Left lung (tissue), 14 donors: ENCODE measurements at places on chromosomes 3 and 15. TPM values are rescaled to one million over a fixed set of nuclear protein-coding genes. Genes with fewer than 3 reads are reported as not detected.

The NCKIPSD gene
- polyA plus RNA-seq = 20.5 TPM

The PLXND1 gene
- polyA plus RNA-seq = 219 TPM

The ECT2 gene
- 41.1 TPM for polyA plus RNA-seq

The CELF6 gene
- 4.7 TPM for polyA plus RNA-seq

The MYZAP gene
- polyA plus RNA-seq = 62.8 TPM

The P2RY1 gene
- polyA plus RNA-seq = 17.5 TPM

The PIAS1 gene
- polyA plus RNA-seq = 63.0 TPM

The COL6A6 gene
- polyA plus RNA-seq = 50.7 TPM

The ADAMTSL3 gene
- 17.1 TPM for polyA plus RNA-seq

The LIPH gene
- polyA plus RNA-seq = 3.3 TPM

The STRA6 gene
- 10.0 TPM for polyA plus RNA-seq

The SPATA12 gene
- not detected for polyA plus RNA-seq

The KLHL40 gene
- polyA plus RNA-seq = not detected

GRCh38 chr3:146544929-146545528 is 622 bp upstream of the PLSCR1 start:
- DNase-seq = no peak

DNA sequence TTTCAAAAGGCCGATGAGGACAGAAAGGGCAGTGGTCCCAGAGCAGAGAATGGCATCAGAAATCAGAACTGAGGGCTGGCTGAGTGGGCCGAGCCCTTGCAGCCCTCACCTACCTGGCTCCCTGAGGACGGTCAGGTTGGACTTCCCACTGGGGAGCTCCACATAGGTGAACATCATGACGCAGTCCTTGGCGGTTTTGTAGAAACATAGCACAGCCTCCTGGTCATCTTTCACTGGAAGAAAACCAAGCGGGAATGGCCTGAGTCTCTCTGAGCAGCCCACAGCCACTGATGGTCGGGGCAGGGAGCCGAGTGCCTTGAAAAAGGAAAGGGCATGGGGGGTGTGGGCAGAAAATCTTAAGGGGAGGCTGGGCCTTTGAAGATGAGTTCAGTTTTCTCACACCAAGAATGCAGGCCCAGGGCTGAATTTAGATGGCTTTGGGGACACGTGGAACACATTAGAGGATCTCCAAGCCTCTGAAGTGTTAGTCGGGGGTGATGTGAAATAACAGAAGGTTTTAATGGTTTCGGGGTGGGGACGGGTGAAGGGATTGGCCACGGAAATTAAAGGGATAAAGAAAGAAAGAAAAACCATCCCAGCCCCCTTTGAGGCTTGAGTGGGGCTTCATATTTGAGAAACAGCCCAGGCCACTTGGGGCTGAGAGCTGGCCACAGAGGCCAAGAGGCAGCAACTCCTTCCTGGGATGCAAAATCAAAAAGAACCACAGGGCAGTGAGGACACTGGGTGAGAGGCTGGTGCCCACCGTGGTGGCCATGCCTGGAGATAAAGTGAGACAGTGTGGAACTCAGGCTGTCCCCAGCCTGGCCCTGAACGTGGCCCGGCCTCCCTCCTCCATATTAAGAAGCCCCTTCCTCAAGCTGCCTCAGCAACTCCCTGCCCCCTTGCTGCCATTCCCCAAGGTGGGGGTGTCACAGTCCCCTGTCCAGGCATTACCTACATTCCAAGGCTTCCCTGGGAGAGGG is 36.2 kb downstream of the UMPS start:
- DNase-seq = no peak

- DNase-seq = no peak
Observed at GRCh38 chr15:64997745-64998375, 8.1 kb upstream of the SPG21 start.

DNA sequence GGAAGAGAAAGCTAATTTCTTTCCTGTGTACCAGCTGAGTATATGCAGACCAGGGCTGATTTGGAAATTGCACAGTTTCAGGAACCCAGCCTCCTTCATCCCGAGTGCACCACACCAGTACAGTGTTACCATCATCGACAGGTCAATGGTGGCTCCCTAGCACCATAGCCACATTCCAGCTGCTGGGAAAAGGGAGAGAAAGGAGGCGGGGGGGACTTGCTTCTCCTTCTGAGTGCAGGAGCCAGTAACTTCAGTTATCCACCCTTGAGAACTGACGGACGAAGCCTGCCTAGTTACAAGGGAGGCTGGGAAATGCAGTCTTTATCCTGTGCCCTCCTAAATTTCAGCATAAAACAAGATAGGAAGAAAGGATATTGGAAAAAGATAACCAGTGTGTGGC is 129.7 kb upstream of the PRICKLE2 start:
- no peak for DNase-seq

GRCh38 chr3:20752416-20752815 is 566.4 kb upstream of the SGO1 start:
- DNase-seq = no peak

DNA sequence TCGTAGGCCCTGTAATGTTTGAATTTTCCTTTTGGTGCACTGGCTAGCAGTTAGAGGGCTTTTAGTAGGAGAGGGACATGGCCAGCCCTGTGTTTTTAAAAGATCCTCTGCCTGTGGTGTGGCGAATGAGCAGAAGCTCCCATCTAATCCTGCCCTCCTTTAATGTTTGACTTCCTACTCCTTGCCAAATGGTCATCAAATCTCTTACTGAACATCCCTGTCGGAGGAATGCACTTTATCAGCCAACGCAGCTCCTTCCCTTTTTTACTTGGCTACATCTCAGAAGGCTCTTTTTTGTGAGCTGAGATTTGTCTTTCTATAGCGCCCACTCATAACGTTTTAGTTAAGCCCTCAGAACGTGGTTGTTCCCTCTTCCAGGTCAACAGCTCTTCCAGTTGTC is 44.8 kb downstream of the MAP2K5 start:
- DNase-seq = no peak

DNA sequence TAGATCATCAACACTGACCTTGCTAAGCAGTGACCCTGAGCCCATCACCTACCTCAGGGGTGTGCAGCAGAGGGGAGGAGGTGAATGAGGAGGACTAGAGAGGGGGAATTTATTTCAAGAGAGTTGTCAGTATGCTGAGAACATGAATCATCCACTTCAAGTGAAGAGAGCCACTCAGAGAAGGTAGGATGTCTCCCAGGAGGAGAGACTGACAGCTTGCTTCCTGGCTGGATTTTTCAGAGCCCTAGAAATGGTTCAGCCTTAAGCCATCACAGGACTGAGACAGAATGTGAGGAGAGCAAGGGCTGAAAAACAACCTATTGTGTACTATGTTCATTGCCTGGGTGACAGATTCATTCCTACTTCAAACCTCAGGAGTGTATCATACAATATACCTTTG is 34.8 kb downstream of the CCNL1 start:
- DNase-seq = no peak

- peak; percentile 32 for DNase-seq
Observed at GRCh38 chr15:77975332-77976094, 102.0 kb downstream of the TBC1D2B start.

GRCh38 chr15:71154607-71155200 is 39.4 kb downstream of the THSD4 start:
- DNase-seq = no peak

DNA sequence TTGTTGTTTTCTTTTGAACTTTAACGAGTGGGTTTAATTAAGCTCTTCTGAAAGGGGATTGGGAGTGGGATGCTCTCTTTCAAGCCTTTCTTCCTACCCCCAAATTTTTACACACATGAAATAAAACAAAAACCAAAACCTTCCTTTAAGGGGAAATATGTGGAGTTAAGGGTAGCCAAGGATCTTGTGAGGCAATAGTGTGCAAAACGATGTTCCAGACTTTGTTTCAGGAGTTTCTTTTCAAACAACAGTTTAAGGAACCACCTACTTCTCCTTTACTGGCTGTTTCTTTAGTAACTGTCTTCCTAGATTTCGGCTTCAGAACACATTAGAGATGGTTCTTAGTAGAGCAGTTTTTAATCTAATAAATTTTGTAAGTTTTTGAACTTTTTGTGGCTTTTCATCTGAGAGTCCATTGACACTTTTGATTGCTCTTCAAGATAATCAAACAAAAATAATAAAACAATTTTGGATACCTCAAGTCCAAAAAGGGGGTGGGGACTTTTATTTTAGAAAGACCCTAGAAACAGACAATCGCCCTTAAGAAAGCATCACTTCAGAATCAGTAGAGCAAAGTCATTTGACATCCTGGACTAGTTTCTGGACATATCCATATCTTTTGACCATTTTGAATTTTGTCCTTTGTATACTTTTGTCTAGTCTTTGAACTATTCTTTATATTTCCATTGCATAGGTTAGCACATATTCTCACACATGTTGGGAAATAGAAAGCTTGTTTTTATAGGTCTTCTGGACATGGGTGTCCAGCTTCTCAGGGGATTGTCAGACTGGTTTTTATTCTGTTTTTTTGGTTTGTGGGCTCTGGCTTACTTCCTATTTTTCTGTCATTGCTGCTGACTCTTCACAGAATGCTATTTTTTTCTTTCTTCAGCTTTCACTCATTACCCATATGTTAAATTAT is 6.0 kb downstream of the DIPK2A start:
- no peak for DNase-seq

- DNase-seq = no peak
Observed at GRCh38 chr3:41216993-41217392, 17.7 kb downstream of the CTNNB1 start.

- no peak for DNase-seq
Observed at GRCh38 chr3:15300323-15301078, 31.9 kb downstream of the SH3BP5 start.

DNA sequence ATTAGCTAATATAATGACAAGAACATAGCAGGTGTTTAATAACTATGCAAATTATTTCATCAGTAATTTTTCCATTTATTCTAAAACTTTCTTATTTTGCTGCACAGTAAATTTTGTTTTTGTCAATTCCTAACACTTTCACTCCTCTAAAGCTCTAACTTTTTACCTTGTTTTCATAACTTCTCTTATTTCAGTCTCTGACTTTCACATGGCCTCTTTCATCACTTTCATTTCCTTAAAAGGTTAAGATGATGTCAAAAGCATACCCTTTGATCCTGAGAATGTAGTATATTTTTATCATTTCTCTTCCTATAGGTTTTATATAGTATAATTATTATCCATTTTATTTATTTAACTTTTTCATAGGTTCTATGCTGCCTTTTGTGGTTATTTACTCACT is 1325.8 kb upstream of the ALCAM start:
- DNase-seq = no peak

- peak; percentile 86 for DNase-seq
Observed at GRCh38 chr15:51077221-51078153, 17.2 kb downstream of the TNFAIP8L3 start.

DNA sequence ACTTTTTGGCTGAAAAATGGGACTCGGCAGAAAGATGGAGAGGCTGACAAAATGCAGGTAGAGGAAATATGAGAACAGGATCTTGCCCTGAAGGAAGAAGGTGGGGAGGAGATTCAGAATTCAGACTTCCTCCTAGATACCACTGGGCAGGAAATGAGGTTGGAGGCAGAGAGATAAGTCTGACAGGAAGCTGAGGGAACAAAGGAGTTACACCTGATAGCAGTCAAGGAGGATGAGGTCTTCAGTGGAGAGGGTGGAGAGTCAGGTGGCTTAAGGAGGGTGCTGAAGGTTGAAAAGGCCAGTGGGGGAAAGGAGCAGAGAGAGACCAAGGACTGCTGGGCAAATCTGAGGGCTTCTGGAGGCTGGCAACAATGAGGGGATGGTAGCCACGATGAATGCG is 56.8 kb downstream of the CCR4 start:
- DNase-seq = no peak

GRCh38 chr3:144809380-144809779 is 837.8 kb downstream of the DIPK2A start:
- no peak for DNase-seq

DNA sequence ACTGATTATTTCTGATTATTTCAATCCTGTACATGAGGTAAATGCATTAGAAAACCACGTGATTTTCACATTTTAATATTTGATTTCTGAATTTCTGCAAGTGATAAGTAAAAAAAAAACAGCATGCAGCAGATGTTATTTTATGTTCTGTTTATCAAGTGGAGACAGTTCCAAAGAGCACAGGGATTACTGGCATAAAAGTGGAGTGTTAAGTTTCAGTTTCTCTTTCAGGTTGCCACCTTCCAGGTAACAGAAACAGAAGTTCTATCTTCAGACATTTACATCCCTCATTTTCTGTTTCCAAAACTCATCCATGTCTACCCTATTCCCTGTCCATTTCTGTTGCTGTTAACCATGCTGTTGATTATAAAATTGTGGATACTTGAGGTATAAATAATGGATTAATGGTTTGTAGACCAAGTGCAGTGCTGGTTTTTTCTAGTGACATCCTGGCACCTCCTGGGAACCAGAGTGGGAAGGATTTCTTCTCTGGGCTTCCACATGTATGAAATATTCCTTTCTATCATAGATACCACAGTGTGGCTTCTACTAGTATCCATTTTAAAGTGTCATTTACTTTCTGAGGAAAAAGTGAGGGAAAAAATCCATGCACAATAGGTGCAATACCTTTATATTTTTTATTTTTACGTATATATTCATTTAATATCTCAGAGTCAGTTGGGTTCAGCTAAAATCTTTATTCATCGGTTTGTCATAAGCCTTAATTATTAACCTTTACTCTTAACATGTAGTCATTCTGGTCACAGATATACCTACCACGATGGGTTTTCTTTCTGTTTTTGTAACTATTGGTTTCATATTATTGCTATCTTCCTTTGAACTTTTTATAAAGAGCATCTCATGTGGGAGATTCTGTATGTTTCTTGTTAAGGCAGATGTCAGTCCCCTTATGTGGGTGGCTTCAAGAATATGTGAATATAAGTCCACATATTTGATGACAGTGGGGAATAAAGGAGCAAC is 1010.0 kb downstream of the SQOR start:
- DNase-seq = no peak

DNA sequence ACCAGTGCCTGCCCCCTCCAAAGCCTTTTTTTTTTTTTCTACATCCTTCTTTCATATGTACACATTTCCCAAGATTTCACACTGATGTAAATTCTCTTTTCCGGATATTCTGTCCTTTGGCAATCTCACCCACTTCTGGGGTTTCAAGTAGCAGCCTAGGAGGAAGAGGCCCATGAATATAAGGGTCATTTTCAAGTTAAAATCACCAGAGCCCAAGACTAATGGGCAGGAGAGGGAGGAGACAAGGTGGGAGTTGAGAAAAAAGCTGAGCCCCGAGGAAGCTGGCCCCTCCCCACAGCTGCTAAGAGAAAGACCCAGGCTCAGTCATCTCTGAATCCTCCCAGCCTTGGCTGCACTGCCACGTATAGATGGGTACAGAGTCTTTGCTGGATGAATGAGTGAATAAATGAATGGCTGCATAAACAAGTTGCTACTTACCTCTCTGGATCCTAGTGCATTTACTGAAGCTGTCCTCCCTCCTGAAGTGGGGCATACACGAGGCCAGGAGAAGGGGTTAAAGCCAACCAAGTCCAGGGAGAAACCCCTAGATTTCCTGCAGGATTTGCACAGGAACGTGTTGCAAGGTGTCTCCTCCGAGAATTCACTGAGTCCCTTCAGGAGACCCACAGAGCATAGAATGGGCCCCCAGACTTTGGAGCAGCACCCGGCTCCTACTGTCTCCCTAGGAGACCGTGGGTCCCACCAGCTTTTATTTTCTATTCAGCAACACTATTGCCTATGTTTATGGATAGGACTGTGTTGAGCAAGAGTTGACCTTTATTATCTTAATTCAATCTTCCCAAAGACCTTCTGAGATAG is 100.8 kb upstream of the LIPC start:
- no peak for DNase-seq

GRCh38 chr3:41960826-41961750 is 815 bp downstream of the ULK4 start:
- DNase-seq = peak; percentile 86
